ENCODE measurements at places on chromosomes 6 and 20. TPM values are rescaled to one million over a fixed set of nuclear protein-coding genes. Genes with fewer than 3 reads are reported as not detected.

DNA sequence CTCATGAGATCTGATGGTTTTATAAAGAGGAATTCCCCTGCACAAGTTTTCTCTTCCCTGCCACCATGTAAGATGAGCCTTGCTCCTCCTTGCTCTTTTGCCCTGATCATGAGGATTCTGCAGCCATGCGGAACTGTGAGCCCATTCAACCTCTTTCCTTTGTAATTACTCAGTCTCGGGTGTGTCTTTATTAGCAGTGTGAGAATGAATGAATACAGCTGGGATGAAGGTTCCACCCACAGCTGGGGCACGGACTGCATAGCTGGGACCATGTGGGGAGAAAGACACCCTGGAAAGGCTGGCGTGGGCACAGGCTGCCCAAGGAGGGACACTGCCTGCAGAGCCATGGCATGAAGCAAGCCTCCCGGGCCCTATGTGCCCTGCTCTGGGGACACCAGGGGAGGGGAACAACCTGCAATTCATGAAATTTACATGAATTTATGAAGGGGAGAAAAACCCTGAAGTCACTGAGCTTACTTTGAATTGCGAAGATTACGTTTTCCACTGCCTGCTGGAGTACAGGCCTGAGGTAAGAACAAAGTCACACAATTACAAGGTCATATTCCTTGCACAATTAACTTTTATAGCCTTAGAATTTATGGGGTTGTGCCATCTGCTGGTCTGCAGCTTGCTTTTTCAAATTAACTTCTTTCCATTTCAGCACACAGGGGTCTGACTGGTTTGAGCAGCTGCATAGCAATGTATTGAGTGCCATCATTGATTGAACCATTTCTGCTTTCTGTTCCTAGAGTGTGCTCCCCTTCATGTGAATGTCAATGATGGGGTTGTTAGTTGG is 46.2 kb downstream of the SLC22A1 start:
- H3K27me3 ChIP-seq: peaks cover 19% of the 10 kb centered on the region
- ATAC-seq: no peak
- no peak overlapping the region for H3K4me3 ChIP-seq

DNA sequence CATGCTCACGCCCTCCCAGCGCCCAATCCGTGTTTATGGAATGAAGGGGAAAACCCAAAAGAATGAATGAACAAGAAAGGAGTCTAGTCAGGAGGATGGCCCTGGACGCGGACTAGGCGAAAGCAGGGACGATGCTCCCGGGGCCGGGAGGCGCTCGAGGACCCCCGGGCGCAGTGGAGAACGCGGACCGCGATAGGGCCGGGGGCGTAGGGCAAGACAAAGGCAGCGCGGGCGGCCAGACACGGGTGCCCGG is 758 bp downstream of the GCLC start:
- H3K27me3 ChIP-seq: no peaks in the 10 kb centered on the region
- peaks cover 46% of the 10 kb centered on the region for H3K36me3 ChIP-seq
- H3K4me1 ChIP-seq: peaks cover 42% of the 10 kb centered on the region
- ATAC-seq: peak; percentile 1
- peak overlapping the region; percentile 87 for H3K27ac ChIP-seq
- peak overlapping the region; percentile 87 for H3K4me3 ChIP-seq

The FHL5 gene
- total RNA-seq: not detected

The ARMH2 gene
- 0.43 TPM for total RNA-seq

All from activated T-helper 17 cell treated with anti-CD3 and anti-CD28 coated beads, Interleukin-2, amount 50 U/mL, for 72 hours (primary cell).